CD4-positive, alpha-beta memory T cell (primary cell): ENCODE measurements at places on chromosomes 6 and 20. TPM values are rescaled to one million over a fixed set of nuclear protein-coding genes. Genes with fewer than 3 reads are reported as not detected.

HEY2 gene
- 0.14 TPM for total RNA-seq

TMEM244 gene
- total RNA-seq = 0.87 TPM

MOXD1 gene
- not detected for total RNA-seq

BCAS1 gene
- total RNA-seq = 0.25 TPM

POU5F1 gene
- not detected for total RNA-seq

SPATS1 gene
- total RNA-seq = not detected

RNF39 gene
- not detected for total RNA-seq

- DNase-seq = no peak
These were observed 918.0 kb downstream of the TFAP2A start for GRCh38 chr6:9496837-9497236.

GRCh38 chr6:101393829-101394251 is 332 bp downstream of the GRIK2 start:
- no peak for DNase-seq

GRCh38 chr20:43942667-43943285 is 28.1 kb downstream of the TOX2 start:
- peak; percentile 41 for DNase-seq

DNA sequence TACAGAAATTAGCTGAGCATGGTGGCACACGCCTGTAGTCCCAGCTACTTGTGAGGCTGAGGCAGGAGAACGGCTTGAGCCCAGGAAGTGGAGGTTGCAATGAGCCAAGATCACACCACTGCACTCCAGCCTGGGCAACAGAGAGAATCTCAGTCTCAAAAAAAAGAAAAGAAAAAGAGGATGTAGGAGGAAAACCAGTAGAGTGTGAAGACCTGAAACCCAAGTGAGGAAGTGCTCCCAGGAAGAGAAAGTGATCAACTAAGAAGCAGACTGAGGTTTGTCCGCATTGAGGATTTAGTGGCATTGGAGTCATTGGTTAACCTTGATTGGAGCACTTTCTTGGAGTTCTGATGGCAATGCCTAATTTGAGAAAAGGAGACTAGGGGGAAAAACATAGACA is 20.6 kb upstream of the TASP1 start:
- no peak for DNase-seq

DNA sequence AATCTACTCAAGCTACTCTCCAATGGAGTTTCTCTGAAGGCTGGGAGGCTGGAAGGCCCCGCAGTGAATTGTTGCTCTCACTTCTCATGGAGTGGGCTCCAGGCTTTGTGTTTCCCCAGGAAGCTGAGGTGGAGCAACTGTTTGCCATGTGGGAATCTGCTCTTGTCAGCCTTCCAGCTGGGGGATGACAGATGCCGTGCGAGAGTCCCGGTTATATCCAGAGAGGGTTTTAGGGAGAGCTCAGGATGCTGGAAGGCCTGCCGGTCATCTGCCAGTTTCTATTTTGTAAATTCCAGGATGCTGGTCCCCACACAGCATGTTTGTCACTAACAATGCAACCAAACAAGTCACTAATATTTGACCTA is 98.2 kb upstream of the NAA20 start:
- no peak for DNase-seq

- no peak for DNase-seq
These were observed 58.1 kb upstream of the SNAP91 start for GRCh38 chr6:83767033-83767432.

DNA sequence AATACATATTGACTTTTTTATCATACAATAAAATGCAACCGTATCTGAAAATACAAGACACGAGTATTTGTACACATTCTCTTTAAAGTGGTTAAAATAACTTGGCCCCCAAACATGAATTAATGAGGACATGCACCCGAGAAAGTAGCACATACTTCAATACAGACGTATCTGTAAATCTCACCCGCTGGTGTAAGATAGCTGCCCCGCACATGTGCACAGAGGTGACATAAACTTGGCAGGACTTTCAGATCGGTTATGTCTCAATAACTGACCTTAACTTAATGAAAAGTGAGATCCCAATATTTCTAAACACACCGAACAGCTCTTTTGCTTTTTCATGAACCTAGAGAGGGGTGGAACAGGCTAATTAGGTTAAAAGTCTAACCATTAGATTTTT is 91.5 kb upstream of the RPS6KA2 start:
- no peak for DNase-seq

DNA sequence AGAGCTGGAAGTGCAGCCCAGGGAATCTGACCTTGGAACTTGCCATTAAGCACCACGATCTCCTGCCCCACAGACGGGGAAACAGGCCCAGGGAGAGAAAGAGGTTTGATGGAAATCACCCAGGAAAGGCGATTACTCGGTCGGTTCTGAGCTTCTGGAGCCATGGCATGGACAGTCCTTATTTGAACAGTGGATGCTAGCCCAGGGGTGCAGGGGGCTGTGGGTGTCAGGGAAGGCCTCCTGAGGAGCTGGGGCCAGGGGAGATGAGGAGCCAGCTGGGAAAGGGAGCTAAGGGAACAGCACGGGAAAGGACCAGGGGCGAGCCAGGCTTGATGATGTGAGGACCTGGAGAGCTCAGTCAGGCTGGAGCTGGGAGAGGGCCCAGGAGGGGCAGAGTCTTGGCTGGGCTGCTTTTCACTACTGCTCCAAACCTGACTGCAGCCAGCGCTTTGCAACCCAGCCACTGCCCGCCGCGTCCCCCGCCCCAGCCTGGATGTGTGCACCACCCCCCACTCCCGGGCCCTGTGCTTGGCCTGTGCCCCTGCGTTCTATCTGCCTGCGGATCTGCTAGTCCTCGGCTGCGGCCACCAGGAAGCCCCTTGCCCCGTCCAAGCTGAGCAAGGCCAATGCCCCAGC is 17.8 kb downstream of the SUN5 start:
- DNase-seq = no peak

GRCh38 chr6:18431581-18431980 is 44.4 kb downstream of the RNF144B start:
- no peak for DNase-seq

- no peak for DNase-seq
These were observed 783 bp downstream of the LRRC73 start for GRCh38 chr6:43509142-43509983.

GRCh38 chr6:85402922-85403321 is 47.0 kb upstream of the NT5E start:
- DNase-seq = no peak

DNA sequence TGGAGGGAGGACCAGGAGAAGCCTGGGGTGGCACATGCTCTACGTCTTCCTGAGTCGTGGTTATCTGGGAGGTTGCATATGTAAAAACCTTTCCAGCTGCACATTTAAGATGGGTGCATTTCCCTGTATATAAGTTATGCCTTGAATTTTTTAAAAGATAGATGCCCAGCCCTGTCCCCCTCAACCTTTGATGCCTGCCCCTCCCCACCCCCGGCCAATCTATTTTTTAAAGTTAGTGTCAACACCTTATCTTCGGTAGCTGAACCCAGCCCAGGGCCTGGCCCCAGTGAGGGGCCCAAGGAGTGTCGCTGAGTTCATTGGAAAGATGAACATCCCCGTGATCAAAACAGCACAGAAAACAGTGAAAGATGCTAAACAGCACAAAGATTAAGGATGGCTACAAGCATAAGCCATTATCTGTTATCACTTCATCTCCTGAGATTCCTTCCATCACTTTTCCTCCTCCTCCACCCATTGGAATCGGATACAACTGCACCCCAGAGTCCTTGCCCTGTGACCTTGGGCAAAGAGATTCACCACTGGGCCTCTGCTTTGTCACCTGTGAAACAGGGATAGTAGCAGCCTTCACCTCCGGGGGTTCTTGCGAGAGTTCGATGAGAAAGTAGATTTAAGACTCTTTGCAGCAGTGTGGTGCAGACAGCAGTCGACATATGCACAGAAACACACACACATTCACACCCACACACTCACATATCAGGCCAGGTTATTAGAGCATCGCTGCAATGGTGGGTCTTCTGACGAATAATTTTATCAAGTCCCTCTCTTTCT is 47.5 kb downstream of the SIRPA start:
- no peak for DNase-seq

GRCh38 chr20:50112512-50113419 is at the start of gene UBE2V1:
Gene UBE2V1, minus strand, starts transcription at chr20:50113150. Its CDS starts 22 bp downstream, at chr20:50113128.
- DNase-seq = peak; percentile 88

DNA sequence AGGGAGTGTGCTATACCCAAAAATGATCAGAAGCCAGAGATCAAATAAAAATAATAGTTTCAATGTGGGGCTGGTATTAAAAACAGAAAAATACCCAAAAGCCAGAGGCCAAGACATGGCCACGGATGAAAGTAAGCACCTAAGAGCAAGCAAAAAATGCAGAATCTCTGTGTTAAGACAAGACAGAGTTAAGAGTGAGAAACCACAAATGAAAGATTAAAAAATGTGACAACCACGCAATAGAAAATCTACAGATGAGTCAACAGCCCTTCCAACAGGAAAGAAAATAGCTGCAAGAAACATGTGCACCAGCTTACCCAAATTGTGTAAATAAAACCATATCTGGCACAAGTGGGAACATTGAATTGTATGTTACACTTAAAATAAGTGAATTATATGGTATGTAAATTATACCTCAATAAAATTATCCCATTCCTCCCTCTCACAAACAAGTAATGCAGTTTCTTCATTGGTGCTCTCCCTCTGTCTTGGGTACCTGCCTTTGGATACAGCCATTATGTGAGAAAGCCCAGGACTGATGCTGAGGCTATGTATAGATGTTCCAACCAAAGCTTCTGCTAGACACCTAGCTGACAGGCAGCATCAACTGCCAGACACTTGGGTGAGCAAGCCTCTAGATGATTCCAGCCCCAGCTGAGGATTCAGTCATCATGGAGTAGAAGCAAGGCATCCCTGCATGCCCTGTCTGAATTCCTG is 55.3 kb upstream of the UFL1 start:
- no peak for DNase-seq

DNA sequence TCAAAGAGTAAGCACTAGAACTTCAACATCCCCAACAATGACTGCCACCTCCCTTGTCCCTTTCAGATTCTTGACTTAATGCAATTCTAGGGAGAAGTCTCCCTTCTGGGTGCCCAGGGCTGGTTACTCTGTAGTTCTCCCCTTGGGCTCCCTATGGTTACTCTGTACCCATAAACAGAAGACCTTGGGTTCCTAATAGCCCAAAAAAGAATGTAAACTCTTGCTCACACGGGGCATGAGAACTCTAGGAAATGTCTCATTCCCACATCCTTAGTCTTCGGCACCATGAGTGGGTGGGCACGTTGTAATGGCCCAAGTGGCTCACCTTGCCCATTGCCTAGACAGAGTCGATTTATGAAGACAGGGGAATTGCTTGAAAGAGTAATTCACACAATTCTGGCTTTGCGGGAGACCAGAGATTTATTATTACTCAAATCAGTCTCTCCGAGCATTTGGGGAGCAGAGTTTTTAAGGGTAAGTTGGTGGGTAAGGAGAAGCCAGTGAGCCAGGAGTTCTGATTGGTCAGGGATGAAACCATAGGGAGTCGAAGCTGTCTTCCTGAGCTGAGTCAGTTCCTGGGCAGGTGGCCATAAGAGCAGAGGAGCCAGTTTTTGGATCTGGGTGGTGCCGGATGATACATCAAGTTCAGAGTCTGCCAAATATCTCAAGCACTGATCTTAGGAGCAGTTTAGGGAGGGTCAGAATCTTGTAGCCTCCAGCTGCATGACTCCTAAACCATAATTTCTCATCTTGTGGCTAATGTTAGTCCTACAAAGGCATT is 61.2 kb upstream of the SIRPG start:
- no peak for DNase-seq

GRCh38 chr6:168372889-168373288 is 53.3 kb upstream of the DACT2 start:
- no peak for DNase-seq

GRCh38 chr20:56911946-56912345 is 282.8 kb downstream of the TFAP2C start:
- no peak for DNase-seq

- DNase-seq = no peak
These were observed 3.9 kb downstream of the PRDM1 start for GRCh38 chr6:106090001-106090400.

DNA sequence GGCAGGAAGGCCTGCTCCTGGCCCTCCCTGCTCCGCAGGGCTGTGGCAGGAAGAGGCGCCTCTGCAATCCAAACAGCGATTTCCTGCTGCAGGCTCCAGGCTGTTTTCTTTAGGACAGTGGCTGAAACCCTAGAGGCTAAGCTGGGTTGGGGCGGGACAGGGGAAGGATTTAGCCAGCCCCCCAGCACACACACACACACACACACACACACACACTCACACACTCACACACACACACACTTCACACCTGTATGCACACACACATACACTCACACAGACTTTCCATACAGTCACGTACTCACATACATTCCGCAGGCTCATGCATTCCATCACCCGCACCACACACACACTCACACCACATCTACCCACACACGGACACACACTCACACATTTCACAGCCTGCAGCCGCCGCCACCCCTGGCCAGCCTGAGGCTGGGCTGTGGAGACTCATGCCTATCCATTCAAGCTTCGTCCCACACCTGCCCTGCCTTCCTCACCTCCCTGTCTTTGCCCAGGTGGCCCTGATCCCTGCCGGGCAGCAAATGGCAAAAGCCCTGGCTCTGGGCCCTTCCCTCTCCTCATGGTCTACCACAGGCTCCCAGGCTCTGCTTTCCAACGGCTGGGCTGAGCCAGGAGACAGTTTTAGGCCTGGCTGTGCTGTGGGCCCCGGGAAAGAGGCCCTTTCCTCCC is 17.9 kb downstream of the MDFI start:
- no peak for DNase-seq

DNA sequence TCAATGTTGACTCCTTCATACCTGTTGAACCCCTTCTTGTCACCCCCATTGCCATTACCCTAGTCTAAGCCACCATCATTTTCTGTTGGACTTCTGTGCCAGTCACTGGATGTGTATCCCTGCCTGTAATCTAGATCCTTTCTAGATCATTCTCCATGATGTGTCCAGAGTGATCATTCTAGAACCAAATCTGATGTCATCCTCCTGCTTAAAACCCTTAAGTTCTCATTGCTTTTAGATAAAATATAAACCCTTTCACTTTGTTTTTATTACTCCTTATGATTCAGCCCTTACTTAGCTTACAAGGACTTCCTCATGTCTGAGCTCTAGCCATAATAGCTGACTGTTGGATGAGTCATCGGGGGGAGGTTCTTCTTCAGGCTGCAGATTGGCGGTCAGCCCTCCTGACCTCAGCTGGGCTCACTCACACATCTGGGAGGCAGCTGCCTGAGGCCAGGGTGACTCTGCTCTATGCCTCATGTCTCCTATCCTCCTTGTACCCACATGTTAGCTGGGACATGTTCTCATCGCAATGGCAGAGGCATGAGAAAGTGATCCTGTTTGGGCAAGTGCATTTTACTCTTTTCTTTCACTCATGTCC is 287.6 kb downstream of the ESR1 start:
- DNase-seq = no peak

DNA sequence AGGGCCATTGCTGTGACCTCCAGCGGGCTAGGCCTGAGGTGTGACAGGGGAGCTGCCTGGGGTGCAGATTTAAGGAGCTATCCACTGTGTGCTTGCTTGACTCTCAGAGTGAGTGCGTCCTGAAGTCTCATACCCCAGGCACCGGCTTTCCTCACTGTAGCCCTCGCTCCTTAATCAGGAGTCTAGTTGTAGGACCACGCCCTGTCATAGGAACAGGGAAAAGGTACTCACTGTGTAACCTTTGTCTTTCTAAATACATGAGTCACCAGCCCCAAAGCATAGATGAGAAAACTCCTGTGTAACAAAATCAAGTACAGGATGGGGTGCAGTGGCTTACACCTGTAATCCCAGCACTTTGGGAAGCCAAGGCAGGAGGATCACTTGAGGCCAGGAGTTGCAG is 141.7 kb downstream of the TMEM242 start:
- DNase-seq = no peak
